SHP77 (cell line): ENCODE measurements at places on chromosomes 6 and 20.

- DNase-seq, result no peak
Measured at GRCh38 chr20:10551732-10552724, 116.9 kb downstream of the SLX4IP start.

- no peak for DNase-seq
Measured at GRCh38 chr6:39140556-39141167, 25.7 kb upstream of the SAYSD1 start.

DNA sequence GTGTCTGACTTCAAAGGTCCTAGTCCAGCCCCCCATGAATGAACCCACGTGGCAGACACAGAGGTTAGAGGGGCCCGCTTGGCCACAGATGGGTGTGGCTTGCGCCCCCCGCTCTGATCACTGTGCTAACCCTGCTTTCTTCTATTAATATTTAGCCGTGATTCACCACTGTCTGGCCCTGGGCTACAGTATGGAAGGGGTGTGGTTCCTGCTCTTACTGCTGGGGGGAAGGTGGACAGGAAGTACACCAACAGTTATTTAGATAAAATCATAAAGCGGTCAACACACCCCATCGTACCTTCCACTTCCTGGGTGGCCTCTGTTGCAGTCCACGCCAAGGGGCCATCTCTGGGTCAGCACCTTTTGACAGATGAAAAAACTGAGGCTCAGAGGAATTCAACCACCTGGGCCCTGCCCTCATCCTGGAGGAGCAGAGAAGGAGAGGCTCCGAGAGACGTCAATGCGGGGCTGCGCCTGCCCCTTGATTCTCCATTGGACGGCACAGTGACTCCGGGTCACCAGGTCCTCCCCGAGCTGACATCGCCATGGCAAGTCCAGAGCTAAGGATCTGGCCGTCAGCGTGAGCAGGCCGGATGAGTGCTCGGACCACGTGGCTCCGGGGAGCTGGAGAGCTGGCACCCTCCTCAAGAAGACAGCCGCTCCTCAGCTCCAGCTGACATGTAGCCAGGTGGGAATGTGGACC is 206.3 kb downstream of the PREX1 start:
- no peak for DNase-seq

DNA sequence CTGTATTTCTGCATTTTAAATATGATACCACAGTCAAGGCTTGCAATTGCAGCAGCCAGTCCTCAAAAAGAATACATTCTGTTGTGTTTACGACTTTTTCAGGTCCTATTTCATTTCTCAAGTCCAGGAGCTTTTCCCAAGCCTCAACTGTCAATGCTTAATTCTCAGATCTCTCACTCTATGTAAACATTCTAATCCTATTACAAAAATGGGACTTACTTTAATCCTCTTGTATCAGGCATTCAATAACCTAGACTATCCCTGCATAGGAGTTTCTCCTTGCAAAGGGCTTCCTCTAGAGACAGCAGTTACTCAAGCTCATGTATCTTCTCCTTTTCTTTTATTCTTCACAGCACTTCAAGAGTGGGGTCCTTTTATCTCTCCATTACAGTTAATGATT is 1293.0 kb downstream of the GRIK2 start:
- DNase-seq, result no peak

DNA sequence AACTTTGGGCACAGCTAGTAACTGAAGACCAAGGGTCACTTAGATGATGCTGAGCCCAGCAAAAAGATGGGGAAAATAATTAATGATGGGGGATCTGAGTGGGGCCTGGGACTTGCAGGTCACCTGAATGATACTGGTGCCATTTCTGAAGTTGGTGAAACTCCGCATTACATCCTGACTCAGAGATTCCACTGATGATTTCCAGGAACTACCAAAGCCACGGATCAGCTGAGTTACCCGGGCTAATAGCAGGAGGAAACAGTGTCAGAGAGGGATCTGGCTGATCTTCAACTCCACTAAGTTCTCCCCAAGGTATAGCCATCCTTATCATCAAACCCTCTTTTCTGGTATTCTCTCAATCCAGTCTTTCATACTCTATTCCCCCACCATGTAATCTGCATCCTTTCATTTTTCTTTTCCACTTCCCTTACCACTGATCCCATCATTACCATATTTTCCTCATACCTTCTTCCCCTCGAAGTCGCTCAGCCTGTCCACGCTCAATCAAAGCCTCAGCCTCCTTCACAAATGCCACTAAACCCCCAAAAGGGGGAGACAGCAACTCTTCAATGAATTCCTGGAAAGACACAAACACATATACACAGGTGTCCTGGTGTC is 20.2 kb downstream of the VPS52 start:
- no peak for DNase-seq

DNA sequence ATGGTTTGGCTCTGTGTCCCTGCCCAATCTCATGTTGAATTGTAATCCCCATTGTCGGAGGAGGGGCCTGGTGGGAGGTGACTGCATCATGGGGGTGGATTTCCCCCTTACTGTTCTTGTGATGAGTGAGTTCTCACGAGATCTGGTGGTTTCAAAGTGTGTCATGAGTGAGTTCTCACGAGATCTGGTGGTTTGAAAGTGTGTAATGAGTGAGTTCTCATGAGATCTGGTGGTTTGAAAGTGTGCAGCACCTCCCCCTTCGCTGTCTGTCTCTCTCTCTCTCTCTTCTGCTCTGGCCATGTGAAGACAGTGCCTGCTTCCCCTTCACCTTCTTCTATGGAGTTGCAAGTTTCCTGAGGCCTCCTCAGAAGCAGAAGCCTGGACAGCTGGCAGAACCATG is 87.6 kb downstream of the MYLK4 start:
- no peak for DNase-seq

DNA sequence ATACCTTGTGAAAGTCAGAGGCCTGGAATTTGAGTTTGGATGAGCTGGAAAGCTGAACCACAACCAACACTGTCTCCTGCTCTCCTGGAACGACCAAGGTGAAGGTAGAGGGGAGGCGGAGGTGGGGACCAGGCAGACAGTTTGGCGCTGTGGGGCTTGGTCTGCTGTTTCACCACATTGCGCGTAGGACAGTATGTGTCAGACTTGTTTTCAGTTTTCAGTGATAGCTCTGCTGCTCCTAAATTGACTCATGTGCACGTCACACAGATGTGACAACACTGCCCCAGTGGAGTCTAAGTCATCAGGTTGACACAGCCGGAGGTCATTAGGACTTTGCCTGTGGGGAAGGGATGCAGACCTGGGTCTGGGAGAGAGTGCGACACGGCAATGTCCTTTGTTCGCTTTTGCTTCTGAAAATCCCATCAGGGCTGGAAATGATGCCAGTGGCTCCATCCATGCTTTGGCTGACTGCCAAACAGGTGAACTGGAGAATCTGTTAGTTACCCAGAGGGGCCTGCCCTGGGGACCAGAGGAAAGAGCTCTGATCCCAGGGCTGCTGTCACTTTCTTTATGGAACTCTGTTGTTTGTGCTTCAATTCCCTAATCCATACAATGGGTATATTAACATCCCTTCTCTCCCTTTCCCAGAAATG is 255.5 kb downstream of the CDC5L start:
- peak; percentile 51 for DNase-seq

DNA sequence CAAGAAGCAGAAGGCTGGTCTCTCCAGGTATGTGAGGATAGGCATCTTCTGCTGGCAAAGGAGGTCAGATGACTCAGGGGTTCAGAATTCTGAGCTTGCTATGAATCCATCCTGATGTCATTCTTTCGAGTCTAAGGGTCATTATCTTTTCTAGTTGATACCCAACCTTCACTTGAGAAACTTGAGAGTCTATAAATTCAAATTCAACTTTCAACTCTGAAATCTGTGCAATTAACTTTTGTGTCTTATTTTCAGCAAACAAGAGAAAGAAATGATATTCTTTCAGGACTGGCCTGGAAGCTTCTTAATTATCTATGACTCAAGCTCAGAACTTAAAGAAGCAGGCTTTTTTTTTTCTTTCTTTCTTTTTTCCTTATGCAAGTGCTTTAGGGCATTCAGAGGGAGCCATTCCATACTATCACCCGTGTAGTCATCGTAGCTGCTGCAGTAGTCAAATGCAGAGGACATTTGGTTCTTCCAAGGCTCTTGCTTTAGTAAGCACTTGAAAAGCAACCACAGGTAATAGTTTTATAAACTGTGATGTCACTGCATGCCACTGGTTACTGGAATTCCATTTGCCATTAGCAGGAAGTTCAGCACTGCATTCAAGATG is 93.0 kb downstream of the ADTRP start:
- DNase-seq, result no peak

DNA sequence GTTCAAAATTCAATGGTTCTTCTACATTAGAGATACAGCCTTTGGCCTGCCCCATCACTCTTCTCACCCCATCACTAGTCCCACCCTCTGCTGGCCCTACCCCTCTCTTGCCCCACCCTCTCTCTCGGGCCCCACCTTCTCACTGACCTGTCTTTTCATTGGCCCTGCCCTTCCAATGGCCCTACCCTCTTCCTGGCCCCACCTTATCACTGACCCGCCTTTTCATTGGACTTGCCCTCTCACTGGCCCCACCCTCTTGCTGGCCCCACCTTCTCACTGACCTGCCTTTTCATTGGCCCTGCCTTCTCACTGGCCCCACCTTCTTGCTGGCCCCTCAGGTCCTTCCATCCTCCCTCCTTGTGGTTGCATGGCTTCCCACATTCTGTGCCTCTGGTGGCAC is 107.2 kb upstream of the PLEKHG1 start:
- no peak for DNase-seq
